Hepatic stellate cell (primary cell): ENCODE measurements at places on chromosomes 1 and 21.

- DNase-seq, result peak; percentile 98
These were observed 21.7 kb downstream of the BTG2 start for GRCh38 chr1:203326830-203327683.

DNA sequence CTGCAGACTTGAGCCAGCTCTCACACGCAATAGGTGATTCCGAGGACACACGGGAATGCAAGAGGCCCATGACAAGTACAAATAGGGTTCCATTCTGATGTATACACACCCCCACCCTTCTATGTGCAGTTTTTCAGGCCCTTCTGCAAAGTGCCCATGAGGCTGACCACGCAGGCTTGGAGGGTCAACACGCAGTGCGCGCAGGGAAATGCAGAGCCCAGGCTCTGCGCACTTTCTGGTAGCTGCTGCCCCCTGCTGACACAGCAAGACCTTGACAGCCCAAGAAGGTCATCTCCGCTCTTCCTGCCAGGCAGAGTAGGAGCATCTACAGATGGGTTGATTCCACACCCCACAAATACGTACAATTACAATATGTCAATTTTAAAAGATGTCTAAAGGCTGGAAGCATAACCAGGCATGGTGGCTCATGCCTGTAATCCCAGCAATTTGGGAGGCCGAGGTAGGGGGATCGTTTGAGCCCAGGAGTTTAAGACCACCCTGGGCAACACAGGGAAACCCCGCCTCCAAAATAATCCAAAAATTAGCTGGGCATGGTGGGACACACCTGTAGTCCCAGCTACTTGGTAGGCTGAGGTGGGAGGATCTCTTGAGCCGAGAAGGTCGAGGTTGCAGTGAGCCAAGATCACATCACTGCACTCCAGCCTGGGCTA lies 18.5 kb downstream of the SH3BP5L start:
- peak; percentile 56 for DNase-seq

DNA sequence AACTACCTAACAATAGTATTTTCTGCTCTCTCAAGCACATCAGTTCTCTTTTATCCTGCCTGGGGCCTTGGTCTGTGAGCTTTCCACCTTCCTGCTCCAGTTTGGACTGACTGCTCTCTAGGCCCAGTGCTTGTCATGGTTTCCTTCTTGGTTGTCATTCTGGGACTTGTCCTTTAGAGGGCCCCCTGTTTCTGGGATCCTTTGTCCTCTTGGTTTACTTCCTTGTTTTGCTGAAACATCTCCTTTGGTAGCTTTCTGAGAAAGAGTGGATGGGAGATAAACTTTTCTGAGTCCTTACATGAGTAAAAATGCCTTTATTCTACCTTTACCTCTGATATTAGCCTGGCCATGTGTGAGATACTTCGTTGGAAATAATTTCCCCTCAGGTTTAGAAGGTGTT lies 4.7 kb downstream of the SLC1A7 start:
- DNase-seq, result no peak

GRCh38 chr1:56911098-56911938 lies 54.5 kb downstream of the C8B start:
- no peak for DNase-seq

DNA sequence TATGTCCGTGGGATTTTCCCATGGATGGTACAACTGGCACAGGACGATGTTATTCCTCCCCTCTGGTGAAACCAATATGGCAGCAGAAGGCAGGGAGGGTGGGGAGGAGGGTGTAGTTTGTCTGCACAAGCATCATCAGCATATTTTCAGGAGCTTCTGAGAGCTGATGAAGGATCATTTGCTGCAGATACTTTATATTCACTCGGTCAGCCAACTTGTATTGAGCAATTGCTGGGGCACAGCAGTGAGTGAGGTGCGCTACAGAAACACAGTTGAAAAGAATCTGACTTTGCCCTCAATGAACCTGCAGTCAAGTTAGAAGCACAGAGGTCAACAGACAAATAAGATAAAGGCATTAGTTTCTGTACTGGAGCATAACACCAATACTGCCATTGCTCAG lies 13.0 kb downstream of the PKP1 start:
- DNase-seq, result no peak

- DNase-seq, result no peak
These were observed 386.6 kb upstream of the NFIA start for GRCh38 chr1:60695716-60696171.

GRCh38 chr1:27522432-27523336 lies 32.7 kb upstream of the WASF2 start:
- no peak for DNase-seq

- DNase-seq, result no peak
These were observed 46.3 kb upstream of the SLC16A1 start for GRCh38 chr1:113002297-113002696.

- DNase-seq, result no peak
These were observed 6.4 kb downstream of the DSCAM start for GRCh38 chr21:40840401-40841125.

- DNase-seq, result no peak
These were observed 5.2 kb upstream of the PLA2G2D start for GRCh38 chr1:20124456-20125057.

GRCh38 chr1:43526002-43526401 lies 4.7 kb upstream of the PTPRF start:
- peak; percentile 53 for DNase-seq

GRCh38 chr1:111770916-111771315 lies 15.2 kb downstream of the DDX20 start:
- DNase-seq, result no peak

DNA sequence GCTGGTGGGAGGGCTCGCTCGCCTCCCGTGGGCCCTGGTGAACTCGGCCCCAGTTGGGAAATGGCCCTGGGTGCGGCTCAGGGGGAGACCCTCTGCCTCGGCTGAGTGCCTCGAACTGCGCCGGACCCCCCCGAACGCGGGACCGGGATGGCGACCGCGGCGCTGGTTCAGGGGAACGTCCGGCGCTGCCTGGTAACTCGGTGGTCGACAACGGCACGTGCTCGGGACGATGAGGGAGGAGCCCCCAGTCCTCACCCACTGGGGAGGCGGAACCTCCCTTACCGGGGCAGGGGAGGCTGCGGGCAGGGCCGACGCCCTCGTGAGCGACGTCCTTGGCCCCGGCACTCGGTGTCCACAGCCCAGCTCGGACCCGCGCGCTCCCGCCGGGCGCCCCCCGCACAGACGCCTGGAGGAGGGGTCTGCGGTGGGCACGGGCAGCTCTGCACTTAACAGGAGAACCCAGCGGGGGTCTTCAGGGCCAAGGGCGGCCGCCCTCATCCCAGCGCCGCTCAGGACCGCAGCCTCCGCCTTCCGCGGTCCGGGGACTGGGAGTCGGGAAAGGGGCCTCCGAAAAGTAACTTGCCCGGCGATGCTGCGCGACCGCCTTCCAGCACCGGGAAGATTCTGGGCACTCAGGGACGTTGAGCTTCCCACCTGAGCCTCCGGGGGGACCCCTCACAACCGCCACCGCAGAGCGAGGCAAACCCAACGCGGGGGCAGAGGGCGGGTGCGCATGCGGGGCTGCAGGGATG lies 1.7 kb downstream of the HES4 start:
- DNase-seq, result no peak

- DNase-seq, result no peak
These were observed 8.4 kb downstream of the MAP7D1 start for GRCh38 chr1:36164361-36164760.

DNA sequence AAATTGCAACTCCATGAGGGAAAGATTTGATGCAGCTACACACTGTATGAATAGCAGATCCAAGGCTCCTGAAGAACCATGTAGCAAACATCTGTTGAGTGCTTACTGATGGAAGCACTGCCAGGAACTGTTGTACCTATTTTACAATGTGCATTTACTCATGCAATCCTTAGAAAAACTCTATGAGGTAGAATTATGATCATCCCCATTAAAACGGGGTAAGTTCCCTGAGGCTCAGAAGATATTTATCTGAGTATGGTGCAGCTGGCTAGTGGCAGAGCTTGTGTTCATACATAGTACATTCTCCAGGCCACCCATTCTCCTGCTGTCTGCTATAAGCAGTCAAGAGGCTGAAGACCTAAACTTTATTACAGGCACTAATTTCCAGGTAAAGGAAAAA lies 54.4 kb upstream of the C8B start:
- DNase-seq, result no peak

DNA sequence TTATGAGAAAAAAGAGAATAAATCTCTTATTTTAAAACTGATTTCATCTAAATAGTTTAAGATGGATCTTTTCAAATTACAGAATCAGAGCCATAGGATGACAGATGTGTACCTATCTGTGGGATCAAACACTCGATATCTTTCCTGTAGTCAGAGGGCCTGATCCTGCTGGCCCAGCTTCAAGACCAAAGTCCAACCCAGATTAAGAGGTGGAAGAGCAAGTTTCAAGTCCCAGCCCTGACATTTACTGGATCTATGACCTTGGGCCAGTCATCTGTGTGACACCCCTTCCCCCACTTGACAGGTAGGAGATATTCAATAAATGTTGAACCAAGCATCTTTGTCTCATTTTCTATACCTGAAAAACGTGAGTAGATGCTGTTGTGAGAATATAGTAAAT lies 140.7 kb downstream of the FAM78B start:
- no peak for DNase-seq

GRCh38 chr1:28577052-28577678 lies 14.9 kb upstream of the RAB42 start:
- DNase-seq, result no peak

GRCh38 chr1:15740924-15741850 lies 1.1 kb upstream of the TMEM82 start:
- DNase-seq, result peak; percentile 87

- no peak for DNase-seq
These were observed 3.3 kb upstream of the NT5C1A start for GRCh38 chr1:39675220-39675619.

- DNase-seq, result no peak
These were observed 48.6 kb downstream of the PCNX2 start for GRCh38 chr1:233246965-233247364.

GRCh38 chr1:99269321-99269720 lies 5.0 kb downstream of the PLPPR4 start:
- DNase-seq, result no peak

DNA sequence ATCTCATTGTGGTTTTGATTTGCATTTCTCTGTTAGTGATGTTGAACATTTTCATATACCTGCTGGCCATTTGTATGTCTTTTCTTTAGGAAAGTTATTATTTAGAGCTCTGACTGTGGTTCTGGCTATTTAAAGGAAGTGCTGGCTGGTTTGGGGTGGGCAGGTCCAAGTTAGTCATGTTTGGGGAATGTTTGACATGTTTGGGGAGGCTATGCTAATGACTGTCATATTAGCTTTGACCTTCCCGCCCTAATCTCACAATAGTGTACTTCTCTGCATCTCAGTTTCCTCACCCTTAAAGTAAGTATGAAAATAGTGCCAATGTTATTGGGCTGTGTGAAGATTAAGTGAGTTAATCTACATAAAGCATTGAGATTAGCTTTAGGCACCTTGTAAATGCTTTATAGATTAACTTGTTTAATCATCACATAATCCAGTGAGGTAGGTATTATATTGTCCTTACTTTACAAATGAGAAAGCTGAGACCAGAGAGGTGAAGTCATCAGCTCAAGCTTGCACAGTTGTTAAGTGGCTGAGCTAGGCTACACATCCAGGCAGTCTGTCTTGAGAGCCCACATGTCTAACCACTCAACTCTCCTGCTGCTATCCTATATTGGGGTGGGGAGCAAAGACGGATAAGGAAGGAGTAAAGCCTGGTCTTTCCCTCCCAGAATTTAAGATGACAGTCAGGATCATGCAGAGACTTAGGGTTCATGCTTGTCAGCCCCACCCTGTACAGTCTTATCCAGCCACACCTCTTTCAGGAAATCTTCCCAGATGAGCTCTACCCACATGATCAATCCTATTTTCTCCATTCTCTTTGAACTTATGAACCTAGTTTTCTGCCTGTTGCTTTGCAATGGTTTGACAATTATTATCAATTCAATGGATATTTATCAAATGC lies 22.8 kb upstream of the CRNN start:
- DNase-seq, result peak; percentile 32

- no peak for DNase-seq
These were observed 20.7 kb upstream of the RAP1GAP start for GRCh38 chr1:21689661-21690372.

- DNase-seq, result peak; percentile 55
These were observed 496.4 kb downstream of the SETD4 start for GRCh38 chr21:35563885-35564451.

DNA sequence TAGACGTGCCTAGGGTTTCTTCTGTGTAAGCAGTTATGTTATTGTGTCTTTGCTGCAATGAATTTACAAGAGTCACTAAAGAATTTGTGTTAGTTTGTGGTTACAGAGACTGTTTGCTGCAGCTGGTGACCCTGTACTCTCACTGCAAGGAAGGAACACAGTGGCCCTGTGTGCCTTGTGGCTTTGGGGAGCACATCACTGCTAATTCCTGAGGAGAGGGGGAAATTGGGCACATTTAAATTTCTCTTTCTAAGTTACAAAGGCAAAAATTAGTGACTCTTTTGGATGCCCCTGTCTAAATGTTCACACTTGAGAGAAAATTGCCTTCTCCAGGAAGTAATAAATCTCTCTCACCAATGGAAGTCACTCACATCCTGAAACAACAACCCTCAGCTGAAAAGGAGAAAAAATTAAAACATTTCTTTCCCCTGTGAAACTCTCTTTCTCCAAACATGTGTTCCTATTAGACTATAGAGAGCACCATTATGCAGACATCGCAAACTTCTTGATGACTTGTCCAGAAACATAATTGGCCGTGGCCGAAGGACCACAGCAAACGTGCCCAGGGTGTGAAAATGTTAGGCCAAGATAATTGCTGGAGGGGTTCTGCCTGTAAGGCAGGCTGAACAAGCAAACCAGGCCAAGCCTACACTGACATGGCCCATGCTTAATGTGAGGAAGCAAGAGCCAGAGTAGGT lies 32.3 kb upstream of the SPAG17 start:
- no peak for DNase-seq

DNA sequence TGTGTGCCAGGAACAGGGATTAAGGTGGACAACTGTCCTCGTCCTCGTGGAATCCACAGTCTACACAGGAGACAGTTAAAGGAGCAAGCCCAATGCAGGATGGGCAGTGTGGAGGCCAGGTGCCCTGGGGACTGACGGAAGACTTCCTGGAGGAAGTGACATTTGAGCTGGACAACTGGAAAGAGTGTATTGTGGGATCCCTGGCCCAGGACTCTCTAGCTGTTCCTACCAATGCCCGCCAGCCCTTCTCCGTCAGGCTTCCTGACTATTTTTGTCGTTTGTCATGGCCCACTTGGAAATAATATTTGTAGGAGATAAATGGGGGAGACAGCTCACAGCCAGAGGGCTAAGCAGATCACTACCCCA lies 235.3 kb downstream of the TOMM20 start:
- no peak for DNase-seq

DNA sequence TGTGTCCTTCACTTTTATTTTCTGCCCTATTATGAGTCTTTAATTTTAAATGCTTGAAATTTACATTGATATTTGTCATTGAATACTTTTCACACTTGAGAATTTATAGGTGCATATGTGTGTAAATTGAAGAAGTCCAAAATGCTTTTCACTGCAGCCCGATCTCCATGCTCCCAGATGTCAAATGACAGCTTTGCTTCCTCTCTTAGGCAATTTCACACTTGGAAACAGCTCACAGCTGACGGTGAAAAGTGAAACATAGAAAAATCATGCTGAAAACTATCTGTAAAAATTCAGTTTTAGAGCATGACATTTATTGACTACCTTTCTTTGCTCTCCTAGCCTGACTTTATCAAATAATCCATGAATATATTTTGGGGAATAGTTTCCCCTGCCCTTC lies 196.0 kb downstream of the RPS6KC1 start:
- no peak for DNase-seq
